ENCODE measurements at places on chromosomes 7 and 10. TPM values are rescaled to one million over a fixed set of nuclear protein-coding genes. Genes with fewer than 3 reads are reported as not detected.

The SEMA3A gene
- 9.4 TPM for total RNA-seq

The GRM3 gene
- not detected for total RNA-seq

The HDAC9 gene
- 41.0 TPM for total RNA-seq

The CLIP2 gene
- total RNA-seq = 27.0 TPM

The MMP21 gene
- total RNA-seq = 0.46 TPM

The CYP2E1 gene
- 1.9 TPM for total RNA-seq

The SYNPO2L gene
- 0.21 TPM for total RNA-seq

The KLF14 gene
- total RNA-seq = 0.31 TPM

The AKR1B1 gene
- 76.0 TPM for total RNA-seq

The ZNF736 gene
- 31.6 TPM for total RNA-seq

Measured in lung (tissue), 17 donors.